ENCODE measurements at places on chromosomes 3 and 15.

DNA sequence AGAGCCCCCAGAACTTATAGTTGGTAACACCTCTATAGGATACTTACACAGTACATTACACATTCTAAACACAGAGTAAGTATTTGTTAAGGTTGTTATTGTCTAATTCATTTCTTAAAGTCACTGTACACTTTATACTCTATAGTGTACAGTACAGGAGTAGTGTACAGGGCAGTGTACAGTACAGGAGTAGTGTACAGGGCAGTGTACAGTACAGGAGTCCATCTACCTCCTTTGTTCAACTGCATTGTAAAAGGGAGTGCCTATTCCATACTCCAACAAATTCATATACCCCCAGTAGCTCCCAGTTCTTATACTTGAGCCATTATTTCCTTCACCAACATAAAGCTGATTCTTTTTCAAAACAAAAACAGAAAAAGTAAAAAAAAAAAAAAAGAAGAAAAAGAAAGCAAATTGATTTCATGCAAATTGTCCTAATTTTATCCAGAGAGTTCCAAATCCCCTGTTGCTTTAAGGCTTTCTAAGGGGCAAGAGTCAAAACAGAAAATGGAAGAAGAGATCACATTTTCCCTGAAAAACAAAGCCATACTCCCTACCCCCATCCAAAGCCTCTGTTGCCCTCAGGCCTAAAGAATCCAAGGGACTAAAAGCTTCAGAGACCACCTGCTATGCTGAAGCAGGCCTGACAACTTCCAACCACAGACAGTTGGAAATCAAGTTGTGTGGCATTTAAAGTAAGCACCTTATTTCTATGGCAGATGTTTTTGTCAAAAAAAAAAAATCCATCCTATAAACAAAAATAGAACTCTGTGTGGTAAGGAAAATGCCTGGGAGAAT, 125.6 kb downstream of the PLCH1 start:
- no peak for DNase-seq

DNA sequence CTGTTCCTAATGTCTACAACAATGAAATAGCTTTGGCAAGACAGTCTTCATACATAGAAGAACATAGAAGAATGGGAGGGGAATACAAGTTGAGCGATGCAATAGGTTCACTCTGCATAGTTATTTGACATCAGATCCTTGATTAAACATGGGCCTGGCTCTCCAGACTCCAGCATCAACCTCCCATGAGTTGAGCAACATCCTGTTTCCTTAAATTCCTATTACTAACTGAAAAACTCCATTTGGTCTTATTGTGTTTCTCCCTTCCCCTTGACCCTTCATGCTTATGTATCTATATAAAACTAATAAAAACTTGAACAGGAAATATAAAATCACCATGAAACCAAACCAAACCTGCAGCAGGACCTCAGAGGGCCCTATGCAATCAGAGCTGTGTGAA, 304.5 kb upstream of the SATB1 start:
- DNase-seq = no peak

- no peak for DNase-seq
Measured at GRCh38 chr15:57183041-57183440, 193.3 kb upstream of the CGNL1 start.

DNA sequence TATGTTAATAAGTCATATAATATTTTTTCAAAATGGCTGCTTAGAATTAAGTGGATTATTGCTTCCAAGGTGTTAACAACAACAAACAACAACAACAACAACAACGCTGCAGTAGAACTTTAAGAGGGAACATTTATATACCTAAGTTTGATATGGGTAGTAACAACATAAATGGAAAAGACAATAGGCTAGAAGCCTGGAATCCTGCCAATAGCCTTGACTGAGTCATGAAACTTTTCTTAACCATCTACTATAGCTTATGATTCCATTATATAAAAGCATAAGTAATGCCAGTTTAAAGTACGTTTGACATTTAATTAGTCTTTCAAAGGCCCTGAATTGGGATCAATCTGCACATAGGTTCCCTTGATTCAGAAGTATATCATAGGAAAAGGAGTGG, 31.2 kb downstream of the SATB1 start:
- DNase-seq = no peak

- DNase-seq = no peak
Measured at GRCh38 chr15:65059931-65060596, 7.7 kb downstream of the RASL12 start.

DNA sequence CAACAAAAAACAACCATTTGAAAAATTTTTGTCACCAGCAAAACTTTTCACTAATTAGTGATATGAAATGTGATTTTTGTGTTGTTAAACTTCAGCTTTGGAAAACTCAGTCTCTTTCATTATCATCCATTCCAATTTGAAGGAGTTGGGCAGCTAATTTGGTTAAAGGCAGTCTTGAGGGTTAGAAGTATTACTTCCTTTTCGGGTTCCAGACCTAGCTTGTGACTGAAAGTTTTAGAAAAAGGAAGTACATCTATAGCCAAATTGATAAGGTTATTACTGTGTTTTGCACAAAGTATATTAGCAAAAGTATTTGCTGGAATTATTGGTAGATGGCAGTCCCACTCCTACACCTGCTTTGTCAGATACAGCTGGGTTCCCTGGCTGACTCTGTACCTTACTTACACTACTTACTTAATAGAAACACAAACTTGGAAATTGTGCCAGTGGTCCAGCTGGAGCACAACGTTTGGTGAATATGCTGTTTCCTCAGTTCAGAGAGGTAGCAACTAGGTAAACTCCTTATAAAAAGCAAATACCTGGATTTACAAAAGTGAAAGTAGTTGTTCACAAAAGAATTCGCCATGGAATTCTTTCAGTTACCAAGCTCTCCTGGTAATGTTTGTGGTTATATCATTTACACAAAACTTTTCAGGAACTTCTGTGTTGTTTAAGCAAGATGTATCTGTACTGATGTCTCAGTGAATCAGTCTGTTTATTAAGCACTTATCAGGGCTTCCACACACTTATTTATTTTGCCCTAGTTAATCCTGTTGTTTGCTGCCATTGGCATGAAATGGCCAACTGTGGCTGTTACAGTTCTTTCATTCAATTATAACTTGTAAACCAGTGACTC, 31.6 kb downstream of the TIPARP start:
- no peak for DNase-seq

- no peak for DNase-seq
Measured at GRCh38 chr3:134959516-134959915, 164.5 kb downstream of the EPHB1 start.

DNA sequence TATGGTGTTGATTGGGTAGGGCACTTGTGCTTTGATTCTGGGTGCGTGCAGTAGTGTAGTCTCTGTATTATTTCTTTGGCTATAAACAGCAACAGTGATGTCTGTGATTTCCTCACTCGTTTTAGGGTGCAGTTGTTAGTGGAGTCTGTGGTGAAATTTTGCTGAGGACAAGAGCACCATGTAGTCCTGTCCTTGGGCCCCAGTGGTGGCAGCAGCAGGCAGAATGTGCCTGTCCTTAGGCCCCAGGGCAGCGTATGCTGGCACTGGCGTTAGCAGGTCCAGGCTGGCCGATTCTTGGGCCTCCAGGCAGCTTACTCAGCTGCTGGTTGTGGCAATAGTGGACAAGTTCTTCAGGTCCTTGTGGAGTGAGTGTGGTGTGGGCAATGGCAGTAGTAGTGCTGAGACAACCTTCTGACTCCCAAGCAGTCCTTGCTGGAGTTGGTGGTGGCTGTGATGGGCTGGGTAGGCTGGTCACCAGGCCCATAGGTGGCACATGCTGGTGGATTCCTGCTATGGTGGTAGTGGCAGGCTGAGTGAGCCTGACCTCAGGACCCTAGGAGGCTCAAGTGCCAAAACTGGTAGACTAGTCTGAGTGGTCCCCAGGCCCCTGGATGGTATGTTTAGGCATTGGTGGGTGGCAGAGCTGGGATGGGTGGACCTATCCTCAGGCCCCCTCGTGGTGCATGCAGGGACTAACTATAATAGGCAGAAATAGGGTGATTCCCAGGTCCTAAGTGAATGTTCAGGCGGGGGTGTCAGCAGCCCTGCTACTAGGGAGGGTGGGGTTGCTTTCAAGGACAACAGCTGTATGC, 56.3 kb downstream of the TNFAIP8L3 start:
- DNase-seq = no peak

GRCh38 chr15:58999694-59000093, 12.2 kb downstream of the RNF111 start:
- DNase-seq = no peak

DNA sequence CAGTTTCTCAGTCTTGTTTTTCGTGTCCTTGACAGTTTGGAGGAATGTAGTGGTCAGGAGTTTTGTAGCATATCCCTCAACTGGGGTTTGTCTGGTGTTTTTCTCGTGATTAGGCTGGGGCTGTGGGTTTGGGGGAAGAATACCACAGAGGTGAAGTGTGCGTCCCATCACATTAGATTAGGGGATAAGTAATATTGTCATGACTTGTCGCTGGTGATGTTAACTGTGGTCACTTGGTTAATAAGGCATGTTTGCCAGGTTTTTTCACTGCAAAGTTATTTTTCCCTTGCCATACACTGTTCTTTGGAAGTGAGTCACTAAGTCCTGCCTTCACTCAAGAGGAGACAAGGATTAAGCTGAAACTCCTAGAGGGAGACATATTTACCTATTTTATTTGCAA, 39.1 kb downstream of the PAK2 start:
- no peak for DNase-seq

DNA sequence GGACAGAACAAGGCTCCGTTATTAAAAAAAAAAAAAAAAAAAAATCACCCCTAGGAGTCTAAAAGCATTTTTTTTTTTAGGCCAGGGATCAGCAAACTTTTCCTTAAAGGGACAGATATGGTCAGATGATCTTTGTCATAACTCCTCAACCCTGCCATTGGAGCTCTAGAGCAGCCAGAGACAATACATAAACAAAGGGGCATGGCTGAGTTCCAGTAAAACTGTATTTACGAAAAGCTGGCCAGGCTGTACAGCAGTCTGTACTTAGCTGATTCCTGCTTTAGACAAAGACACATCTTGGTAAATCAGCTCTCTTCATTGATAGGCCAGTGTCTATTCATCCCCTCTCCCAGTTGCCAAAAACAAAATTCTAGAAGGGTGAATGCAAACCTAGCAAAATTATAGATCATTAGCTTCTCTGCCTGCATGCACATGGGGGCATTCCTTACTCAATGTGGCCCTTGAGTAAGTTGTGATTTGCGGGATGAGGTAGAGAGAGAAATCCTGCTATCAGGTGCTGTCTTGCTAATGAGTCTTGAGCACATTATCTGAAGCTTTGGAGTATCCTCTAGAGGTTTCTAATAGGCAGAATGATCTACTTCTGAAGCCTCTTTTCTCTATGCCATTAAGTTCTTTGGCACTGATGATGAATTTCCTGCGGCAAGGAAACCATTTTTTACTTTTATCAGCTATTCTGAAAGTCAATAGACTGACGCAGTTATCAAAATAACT, 35.2 kb downstream of the SENP8 start:
- no peak for DNase-seq

GRCh38 chr15:101126618-101127505, 125.0 kb downstream of the CHSY1 start:
- peak; percentile 45 for DNase-seq

GRCh38 chr3:15797642-15798303, at the start of gene ANKRD28:
TSS of gene ANKRD28 (minus strand) at chr3:15797979. CDS start at chr3:15796521, 1,458 bp downstream.
- DNase-seq = peak; percentile 97

- DNase-seq = no peak
Measured at GRCh38 chr15:90564051-90564450, 34.3 kb downstream of the CRTC3 start.

GRCh38 chr3:109178708-109179107, 42.2 kb downstream of the C3orf85 start:
- DNase-seq = no peak

GRCh38 chr3:155712008-155712407, 32.9 kb downstream of the PLCH1 start:
- DNase-seq = peak; percentile 0

GRCh38 chr15:77475001-77475400, 54.3 kb downstream of the HMG20A start:
- no peak for DNase-seq

GRCh38 chr3:32422943-32423342, 31.3 kb downstream of the CMTM7 start:
- no peak for DNase-seq

DNA sequence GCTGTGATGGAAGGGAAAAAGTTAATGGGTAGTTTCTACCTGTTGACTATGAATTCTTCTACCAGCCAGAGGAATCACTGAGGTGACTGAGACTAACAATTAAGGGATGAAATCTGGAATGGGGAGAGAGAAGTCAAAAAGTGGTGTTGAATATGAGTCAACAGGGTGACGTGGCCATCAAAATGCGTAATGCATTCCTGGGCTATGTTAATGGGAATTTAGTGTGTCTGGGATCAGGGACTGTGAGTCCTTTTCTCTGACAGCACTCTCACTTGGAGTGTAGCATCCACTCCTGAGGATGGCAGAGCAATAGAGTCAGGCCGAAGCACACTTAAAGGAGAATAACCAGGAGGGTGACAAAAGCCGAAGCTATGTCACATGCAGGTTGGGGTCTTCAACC, 60.4 kb downstream of the MESD start:
- no peak for DNase-seq

DNA sequence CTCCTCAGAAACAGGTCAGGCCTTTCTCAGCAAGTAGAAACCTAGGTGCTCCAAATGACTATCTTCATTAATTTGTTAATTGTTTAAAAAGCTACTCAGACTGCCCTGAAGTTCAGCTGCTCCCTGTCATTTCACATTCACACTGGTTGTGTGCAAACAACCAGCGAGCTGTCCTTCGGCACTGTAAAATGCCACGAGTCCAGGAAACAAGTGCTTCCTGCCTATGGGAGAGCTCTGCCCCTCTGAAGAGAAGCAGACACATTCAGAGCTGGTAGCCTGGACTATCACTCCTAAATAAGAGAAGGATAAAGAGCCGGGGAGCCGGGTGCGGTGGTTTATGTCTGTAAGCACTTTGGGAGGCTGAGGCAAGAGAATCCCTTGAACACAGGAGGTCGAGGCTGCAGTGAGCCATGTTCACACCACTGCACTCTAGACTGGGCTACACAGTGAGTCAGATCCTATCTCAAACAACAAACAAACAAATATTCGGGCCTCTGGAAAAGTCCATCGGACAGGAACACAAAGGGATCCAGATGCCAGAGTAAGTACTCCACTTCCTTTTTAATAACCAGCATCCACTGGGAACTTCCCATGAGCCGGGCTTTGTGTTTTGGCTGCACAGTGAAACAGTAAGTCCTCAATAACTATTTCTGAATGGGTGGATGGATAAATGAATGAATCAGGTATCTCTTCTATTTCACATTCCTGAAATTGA, 114.4 kb upstream of the WNT5A start:
- DNase-seq = no peak
